Thyroid gland (tissue), 4 donors: ENCODE measurements at places on chromosomes 2 and 18. TPM values are rescaled to one million over a fixed set of nuclear protein-coding genes. Genes with fewer than 3 reads are reported as not detected.
A peak's percentile ranks its signal among the peaks of the same experiment; 100 is the strongest.

The LCT gene
- total RNA-seq: not detected

The INHA gene
- total RNA-seq: 0.50 TPM

The EFHD1 gene
- total RNA-seq: 17.5 TPM

The RGPD6 gene
- 79.6 TPM for total RNA-seq

The SLC23A3 gene
- 1.1 TPM for total RNA-seq

The ACAA2 gene
- total RNA-seq: 82.8 TPM

The ANO7 gene
- not detected for total RNA-seq

The PCARE gene
- not detected for total RNA-seq

The KANSL3 gene
- total RNA-seq: 55.7 TPM

The COL6A3 gene
- total RNA-seq: 140 TPM

The FBLN7 gene
- 33.6 TPM for total RNA-seq

The CELF4 gene
- total RNA-seq: not detected

The LPIN2 gene
- total RNA-seq: 55.0 TPM

DNA sequence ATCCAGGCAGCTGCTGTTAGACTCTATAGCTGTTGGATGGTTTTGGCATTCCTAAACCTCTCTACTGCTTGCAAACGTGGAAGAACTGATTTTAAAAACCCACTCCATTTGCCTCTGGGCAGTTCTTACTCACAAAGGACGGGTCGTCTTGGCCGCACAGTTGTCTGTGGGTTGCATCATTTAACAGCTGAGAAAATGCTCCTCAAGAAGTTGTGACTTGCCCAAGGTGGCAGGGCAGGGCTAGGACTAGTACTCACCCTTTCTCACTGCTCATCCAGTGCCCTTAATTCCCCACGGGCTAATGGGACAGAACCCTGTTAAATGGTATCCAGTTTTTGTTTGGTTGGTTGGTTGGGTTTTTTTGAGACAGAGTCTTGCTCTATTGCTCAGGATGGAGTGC, 997 bp upstream of the DRC1 start:
- DNase-seq: no peak

- no peak for DNase-seq
Observed at GRCh38 chr18:59851784-59852399, 47.9 kb upstream of the PMAIP1 start.

- DNase-seq: no peak
Observed at GRCh38 chr2:21727101-21727500, 603.3 kb downstream of the TDRD15 start.

DNA sequence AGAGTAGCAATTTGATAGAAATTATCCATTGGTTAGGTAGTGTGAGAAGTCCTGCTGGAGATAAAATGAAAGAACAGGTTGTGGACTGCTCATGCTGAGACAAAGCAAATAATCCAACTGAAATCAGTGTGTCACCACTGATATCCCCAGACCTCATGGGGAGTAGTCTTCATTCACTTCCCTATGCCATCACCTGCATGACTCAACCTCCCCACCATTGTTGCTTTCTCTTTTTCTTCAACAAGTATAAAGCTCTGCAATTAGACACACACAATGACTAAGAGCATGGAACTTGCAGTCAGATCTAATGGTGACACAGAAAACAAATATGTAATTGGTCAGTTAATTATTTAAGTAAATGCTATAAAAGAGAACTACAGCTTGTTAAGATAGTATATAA, 475.3 kb downstream of the RIT2 start:
- no peak for DNase-seq

- no peak for DNase-seq
Observed at GRCh38 chr2:66962716-66963115, 434.4 kb upstream of the ETAA1 start.

GRCh38 chr2:182207049-182207746, 219.6 kb downstream of the PDE1A start:
- no peak for DNase-seq

- peak; percentile 26 for DNase-seq
Observed at GRCh38 chr18:3595369-3596273, 145.6 kb downstream of the TGIF1 start.

- no peak for DNase-seq
Observed at GRCh38 chr18:21742315-21742687, 1.7 kb downstream of the MIB1 start.

DNA sequence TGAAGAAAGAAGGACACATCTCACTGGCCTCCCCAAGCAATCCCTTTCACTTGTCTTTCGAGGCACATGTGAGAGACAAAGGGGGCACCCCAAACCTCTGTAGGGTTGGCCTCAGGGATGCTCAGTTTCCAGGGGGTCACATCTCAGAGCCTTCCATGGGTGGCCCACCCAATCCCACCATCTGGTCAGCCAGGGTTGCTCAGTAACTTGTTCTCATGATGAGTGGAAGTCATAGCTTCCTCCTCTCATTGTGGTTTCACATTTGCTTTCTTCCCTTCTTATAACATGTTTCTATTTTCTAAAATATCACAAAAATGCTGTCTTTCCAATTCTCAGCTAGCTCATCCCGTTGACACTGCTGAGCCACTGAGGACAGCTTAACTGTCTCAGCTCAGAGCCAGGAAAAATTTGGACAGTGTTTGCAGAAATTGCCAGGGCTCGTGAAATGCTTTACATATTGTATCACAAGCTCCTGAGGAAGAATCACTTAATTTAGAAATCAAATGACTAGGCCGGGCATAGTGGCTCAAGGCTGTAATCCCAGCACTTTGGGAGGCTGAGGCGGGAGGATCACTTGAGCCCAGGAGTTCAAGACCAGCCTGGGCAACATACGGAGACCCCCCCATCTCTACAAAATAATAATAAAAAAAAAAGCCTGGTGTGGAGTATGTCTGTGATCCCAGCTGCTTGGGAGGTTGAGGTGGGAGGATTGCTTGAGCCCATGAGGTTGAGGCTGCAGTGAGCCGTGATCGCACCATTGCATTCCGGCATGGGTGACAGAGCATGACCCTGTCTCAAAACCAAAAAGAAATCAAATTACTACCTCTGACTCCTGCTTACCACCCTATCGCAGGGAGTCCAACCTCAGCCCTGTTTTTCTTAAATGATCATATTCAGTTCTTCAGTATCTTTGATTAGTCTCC, 129.3 kb downstream of the PRKCE start:
- no peak for DNase-seq

DNA sequence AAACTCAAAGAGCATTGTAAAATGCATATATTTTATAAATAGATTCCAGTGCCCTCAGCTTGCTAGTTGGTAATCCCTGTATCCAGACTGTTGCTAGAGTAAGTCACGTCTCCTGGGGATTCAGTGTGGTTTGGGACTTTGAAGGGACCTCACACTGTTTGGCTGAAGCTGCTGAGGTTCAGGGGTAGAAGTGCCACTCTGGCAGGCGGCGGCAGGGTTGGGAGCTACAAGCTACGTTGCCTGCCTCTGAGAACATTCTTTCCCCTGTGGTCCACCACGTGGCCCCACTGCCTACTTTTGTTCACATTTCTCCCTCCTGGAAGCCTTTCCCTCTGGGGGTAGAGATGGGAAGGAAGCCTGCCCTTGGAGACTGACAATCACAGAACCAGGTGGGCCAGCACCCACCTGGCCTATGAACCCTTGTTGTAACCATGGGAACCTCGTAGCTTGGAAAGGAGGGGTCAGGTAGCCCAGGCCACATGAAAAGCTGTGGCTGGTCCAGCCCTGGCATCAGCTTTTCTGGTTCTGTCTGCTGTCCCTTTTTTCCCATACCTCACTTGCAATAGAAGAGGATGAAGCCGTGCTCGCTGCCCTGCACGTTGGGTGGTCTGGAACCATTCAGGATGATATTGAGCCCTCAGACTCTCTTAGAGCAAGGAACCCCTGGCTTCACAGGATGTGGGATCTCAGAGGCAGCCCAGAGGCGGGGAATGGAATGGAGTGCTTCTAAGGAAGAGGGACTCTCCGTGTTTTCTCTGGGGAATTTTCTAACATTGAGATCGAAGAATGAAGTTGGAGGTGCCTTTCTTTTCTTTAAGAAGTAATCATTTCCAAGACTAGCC, 2.9 kb downstream of the RNF144A start:
- DNase-seq: no peak

GRCh38 chr2:134103196-134103595, 150.7 kb upstream of the MGAT5 start:
- no peak for DNase-seq

DNA sequence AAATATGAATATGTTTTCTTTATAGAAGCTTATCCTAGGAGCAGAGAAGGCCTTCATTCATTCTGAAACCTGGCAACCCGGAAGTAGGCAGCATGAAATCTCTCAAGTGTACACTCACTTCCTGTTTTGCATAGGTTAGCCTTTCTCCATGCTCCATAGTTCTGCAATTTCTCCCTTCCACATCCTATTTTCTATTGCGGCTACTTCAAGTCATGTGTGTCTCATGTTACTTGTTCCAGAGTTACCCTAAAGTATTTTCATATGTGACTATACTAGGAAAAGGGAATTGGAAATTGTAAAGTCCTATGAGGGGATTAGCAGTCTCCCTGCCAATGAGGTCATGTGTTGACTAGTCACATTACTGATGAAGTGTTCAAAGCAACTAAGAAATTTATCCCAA, 320.6 kb downstream of the NCKAP5 start:
- DNase-seq: no peak

DNA sequence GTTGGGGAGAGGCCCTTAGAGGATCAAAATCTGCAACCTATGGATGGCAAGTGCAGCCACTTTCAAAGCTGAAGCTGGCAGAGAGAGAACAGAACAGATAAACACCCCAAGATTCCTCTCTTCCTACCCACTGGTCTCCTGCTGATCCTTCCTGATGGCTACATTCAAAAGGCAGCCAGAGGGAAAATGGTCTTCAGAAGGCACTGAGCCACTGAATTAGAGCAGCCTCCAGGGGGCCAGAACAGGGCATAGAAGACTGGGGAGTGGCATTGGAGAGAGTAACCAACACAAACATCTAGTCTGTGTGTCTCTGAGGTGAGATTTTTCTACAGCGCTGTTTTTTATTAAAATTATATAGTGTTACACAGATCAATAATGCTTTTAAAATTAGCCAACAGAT, 432.6 kb downstream of the PARD3B start:
- no peak for DNase-seq

GRCh38 chr2:236738030-236738429, 168.4 kb downstream of the ACKR3 start:
- no peak for DNase-seq

- DNase-seq: no peak
Observed at GRCh38 chr2:157899125-157899839, 23.2 kb upstream of the ACVR1 start.

- DNase-seq: no peak
Observed at GRCh38 chr2:124112966-124113365, 87.9 kb downstream of the CNTNAP5 start.

DNA sequence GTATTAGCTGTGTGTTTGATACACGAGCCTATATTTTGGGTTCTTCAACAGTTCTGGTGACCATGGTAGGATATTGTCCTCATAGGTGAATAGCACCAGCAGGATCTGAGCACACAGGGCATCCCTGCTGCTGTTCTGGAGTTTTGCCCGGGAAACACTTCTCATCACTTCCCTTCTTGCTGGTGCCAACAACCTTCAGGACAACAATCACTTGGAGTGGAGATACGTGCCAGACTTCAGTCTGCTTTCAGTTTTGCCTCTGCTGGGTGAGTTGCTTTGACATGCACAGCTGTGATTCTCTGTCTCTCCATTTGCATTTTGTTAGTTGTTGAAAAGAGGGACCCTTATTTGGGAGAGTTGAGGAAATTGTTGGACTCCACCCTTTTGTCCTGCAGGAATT, 1347.2 kb upstream of the DDX18 start:
- no peak for DNase-seq

DNA sequence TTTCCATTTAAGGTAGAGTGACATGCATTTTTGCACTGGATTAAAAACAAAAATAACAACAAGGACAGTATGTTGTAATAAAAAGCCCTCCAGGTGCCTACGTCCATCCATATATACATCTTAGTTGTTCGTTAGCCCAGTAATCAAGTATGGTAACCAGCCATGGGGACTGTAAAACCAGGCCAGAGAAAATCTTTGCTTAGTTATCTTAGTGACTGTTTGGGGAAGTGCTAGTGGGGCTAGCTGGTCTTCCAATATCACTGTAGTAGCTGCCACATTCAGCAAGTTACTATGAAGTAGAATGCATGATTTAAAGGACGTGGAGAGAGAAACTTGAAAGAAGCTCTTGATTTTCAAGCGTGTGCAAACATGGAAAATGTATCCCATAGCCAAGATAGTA, 95.9 kb upstream of the STON1 start:
- DNase-seq: no peak

- no peak for DNase-seq
Observed at GRCh38 chr2:166765141-166765540, 123.1 kb upstream of the XIRP2 start.

DNA sequence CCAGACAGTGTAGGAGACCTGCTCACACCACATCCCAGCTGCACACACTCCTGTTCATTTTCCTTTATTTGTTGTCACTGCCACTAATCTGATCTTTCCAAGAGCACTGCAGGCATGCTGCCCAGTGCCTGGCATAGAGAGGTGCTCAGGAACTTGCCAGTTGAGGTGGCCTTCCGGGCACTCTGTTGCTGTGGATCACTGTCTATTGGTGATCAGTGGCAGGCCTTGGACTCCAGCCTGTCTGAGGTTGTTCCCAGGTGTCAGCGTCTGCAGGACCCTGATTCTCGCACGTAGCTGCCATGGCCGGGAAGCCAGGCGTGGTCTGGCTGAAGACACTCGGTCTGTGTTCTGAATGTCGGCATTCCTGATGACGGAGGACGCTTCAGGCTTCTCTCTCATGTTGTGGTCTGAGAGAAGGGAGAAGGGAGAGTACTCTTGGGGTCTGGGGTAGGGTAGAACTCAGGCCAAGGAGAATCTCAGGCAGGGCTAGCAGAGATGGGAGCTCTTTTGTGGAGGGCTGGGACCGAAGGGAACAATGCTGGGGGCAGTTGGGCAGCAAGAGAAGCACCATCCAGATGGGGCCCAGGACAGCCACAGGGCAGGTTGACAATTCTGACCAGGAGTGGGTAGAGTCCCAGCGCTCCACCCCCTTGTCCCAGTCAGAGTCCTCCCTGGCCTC, 240.9 kb downstream of the MYCN start:
- DNase-seq: peak; percentile 5

- DNase-seq: no peak
Observed at GRCh38 chr2:54394392-54394791, 61.7 kb upstream of the SPTBN1 start.

- DNase-seq: peak; percentile 23
Observed at GRCh38 chr2:226611944-226612318, 187.7 kb downstream of the IRS1 start.

GRCh38 chr2:98472132-98472650, 27.5 kb downstream of the INPP4A start:
- no peak for DNase-seq
